Femur (tissue), 1 donor: ENCODE measurements at places on chromosomes 5 and 9.
A peak's percentile ranks its signal among the peaks of the same experiment; 100 is the strongest.

GRCh38 chr5:132386644-132387286, 17.3 kb downstream of the SLC22A5 start:
- peak; percentile 83 for DNase-seq

GRCh38 chr9:114157516-114158176, 2.3 kb downstream of the COL27A1 start:
- no peak for DNase-seq

DNA sequence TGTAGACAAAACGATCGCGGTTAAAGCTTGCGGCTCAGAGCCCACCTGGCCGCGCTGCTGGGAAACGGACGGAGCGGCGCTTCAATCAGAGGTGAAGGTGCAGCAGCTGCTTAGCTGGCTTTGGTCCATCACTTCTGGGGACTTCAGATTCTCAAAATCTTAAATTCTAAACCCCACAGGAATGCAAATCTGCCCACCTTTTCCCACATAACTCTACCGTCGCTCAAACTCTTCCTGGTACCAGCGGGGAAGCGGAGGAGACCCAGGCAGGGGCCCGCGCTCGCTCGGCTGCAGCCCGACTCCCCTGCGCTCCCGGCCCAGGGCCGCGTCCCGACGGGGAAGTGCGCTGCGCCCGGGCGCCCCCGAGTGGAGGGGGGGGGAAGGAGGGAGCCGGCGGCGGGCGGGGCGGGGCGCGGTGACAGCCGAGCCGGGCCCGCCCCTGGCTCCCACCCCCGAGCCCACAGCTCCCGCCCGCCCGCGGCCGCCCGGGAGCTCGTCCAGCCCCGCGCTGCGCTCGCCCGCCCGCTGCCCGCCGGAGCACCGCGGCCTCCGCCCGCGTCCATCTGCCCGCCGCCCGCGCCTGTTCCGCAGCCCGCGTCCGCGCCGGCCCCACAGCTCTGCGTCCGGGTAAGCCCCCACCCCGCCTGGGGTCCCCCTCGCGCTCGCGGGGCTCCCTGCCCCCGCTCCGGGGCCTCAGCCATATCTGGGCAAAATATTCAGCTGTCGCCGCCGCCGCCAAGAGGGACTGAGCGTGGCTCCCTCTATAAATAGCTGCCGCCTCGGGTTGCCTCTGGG, at the start of gene TMOD1:
TSS of gene TMOD1 (plus strand) at position 490 of the 795 bp plus-strand sequence. CDS start 22,523 bp downstream, outside the sequence.
- peak; percentile 50 for DNase-seq

GRCh38 chr9:110016340-110016739, 191.6 kb downstream of the C9orf152 start:
- no peak for DNase-seq

DNA sequence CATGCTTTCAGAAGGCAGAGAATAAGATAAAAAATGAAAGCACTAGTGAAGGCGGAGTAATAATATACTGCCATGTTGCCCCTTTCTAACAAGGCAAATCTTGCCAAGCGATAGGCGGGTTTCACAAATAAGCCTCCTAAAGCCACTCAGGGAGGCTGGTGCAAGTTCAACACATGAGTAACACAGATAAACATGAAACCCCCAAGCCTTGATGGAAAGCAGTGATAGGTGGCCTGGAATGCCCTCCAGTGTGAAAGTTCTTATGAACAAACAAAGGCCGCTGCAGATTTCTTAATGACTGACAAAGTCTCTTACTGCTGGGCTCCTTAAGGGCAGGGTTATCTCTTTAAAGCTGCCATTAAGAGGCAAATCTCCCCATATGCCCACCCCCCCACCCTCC, 154.7 kb downstream of the ZDHHC21 start:
- no peak for DNase-seq

DNA sequence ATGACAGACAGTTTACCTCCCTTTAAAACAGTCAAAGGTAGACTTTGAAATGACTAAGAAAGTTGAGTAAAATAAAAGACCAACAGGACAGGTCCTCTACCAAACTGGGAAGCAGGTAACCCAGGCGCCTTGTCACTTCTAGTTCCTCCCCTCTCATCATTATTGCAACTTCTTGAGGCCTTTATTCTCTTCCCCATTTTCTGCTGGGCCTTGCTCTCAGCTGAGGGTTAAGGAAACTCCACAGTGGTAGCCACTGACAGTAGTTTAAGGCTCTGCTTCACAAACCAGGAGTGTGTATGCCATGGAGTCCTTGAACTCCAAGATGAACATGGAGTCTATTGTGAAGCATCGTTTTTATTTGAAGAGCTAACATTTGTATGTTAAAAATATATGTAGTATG, 36.9 kb upstream of the TCERG1 start:
- DNase-seq, result no peak

DNA sequence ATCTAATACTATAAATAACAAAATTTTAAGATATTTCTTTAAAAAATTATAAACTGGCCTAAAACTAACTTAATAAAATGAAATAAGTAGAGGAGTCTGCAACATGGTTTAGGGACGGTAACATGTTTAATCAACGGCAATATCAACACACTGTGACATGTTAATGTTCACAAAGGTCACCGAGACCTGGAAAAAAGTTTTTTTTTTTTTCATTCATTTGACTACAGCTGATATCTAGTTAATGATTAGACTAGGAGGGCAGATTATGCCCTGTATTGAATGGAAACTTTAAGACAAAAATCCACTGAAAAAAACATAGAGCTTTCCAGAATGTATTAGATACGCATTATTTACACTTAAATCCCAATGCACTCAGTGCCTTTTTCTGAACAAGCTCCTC, 67.0 kb upstream of the CDK5RAP2 start:
- no peak for DNase-seq

DNA sequence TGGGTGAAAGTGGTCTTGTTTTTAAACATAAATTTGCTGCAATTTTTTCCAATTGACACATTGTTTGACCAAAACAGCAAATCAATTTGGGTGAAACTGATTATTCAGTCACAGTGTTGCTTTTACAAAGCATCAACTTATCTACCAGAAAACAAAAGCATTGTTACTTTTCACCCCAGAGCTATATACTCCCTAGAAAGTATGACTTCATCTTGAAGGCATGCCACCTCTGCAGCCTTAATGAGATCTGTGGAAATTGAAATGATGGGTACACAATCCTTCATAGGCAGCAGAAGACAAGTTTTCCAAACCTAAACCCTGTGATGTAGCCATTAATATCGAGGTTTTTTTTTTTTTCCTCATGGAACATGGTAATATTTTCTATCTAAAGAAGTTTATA, 615.9 kb downstream of the CHSY3 start:
- DNase-seq, result no peak

GRCh38 chr5:128169401-128170017, 85.9 kb downstream of the SLC12A2 start:
- DNase-seq, result no peak

- no peak for DNase-seq
Observed at GRCh38 chr9:89522959-89523285, 25.0 kb upstream of the SEMA4D start.

- peak; percentile 44 for DNase-seq
Observed at GRCh38 chr5:14258840-14259239, 115.7 kb downstream of the TRIO start.
